ENCODE measurements at places on chromosomes 1 and 21.

DNA sequence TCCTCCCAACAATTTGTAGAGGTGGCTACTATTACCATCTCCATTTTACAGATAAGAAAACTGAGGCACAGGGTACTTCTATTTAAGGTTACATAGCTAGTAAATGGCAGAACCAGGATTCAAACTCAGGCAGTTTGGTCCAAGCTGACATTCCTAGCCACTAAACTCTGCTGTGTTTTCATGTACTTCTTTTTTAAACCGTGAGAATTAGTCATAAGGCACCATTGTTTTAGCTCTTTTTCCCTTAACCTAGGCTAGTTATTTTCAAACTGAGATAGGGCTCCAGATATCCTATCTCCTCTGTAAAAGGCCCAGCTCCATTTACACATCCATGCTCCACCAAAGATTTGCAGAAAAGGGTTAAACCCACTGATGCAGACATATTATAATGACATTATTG, 92.9 kb downstream of the PTPN14 start:
- no peak for DNase-seq

DNA sequence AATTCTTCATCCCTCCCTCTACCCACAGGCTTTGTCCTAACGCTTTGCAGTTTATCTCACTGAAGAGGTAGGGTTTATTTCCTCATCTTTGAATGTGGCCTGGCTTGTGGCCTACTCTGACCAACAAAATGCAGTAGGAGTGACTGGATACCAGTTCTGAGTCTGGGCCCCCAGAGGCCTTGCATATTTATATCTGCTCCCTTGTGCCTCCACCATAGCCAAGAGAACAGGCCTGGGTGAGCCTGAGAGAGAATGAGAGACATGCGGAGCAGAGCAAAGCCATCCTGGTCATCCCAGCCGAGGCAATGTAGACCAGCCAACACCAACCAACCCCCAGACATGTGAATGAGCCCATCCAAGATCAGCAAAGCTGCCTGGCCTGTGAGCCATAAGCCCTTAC, 30.3 kb downstream of the SMIM12 start:
- DNase-seq = no peak

GRCh38 chr1:10939654-10940450, 72.6 kb upstream of the TARDBP start:
- no peak for DNase-seq

- DNase-seq = no peak
Measured at GRCh38 chr1:214583824-214584554, 19.0 kb upstream of the CENPF start.

DNA sequence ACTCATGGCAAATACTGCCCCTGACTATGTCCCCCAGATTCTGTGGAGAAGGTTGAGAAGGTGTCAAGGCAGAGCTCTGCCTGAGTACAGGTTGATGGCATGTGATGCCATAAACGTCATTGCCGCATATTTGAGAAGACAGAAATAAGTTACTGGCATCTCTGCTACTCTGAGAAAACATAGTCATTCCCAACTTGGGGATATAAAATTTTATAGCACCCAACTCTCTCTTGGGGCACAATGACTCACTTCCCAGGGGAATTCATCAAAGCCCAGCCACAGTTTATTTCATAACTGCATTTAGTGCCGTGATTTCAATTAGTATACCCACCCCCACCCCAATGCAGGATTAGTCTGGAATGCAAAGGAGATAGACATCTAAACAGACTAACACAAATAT, 101.9 kb upstream of the TNR start:
- DNase-seq = no peak

GRCh38 chr1:168903237-168903830, 174.3 kb upstream of the DPT start:
- DNase-seq = no peak

- no peak for DNase-seq
Measured at GRCh38 chr1:14597343-14598006, 1.0 kb upstream of the KAZN start.

DNA sequence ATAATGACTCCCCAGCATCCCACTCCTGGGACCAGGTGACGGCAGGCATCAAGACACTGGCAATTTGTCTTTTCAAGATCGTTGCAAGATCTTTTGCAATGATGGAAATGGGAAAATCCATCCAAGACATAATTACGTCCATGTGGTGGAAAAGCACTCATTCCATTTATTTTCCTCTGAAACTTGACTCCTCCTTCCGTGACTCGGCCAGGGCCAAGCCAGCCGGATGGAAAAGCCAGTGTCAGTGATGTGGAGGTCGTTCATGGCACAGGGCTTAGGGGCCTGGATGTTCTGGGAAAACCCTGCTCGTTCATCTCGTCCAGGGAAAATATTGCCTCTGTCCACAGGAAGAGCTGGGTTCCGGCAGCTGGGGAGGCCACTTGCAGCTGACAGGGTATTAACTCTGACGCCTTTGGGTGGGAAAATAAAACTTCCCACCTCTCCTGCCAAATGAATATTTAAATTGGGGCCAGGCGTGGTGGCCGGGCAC, 46.2 kb downstream of the C1orf198 start:
- no peak for DNase-seq

- DNase-seq = no peak
Measured at GRCh38 chr1:224544346-224545110, 71.6 kb upstream of the CNIH3 start.

DNA sequence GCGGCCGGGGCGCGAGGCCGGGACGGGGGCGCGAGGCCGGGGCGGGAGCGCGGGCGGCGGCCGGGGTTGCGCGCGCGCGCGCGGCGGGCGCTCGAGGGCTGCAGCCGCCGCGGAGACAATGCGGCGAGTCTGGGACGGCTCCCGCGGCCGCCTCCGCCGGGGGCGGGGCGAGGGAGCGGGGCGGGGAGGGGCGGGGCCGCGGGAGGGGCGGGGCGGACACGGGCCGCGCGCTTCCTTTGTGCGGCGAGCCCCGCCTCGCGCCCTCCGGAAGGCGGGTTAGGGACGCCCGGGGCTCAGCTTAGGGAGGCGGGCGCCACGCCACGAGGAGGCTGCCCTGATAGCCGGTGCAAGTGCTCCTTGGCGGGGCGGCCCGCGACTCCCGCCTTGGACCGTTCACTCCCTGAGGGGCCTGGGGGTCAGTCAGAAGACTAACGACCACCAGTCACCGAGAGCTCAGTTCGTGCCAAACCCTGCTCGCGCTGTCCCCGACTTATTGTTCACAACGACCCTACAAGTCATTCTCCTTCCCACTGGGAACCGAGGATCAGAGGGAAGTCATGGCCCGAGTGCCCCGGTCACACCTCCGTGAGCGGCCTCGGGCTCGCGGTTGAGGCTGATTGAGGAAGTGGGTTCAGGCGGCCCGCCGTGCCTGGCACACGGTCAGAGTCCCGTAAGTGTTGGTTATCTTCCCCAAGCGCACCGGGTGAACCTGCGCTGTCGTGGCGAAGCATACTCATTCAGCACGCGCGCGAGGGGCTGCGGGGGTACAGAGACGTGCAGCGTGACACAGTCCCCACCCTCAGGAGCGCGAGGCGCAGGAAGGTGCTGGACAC, 29.1 kb upstream of the A3GALT2 start:
- DNase-seq = peak; percentile 56

GRCh38 chr21:39924577-39925308, 57.5 kb downstream of the PCP4 start:
- no peak for DNase-seq

- DNase-seq = no peak
Measured at GRCh38 chr1:101964708-101965107, 32.0 kb downstream of the OLFM3 start.

DNA sequence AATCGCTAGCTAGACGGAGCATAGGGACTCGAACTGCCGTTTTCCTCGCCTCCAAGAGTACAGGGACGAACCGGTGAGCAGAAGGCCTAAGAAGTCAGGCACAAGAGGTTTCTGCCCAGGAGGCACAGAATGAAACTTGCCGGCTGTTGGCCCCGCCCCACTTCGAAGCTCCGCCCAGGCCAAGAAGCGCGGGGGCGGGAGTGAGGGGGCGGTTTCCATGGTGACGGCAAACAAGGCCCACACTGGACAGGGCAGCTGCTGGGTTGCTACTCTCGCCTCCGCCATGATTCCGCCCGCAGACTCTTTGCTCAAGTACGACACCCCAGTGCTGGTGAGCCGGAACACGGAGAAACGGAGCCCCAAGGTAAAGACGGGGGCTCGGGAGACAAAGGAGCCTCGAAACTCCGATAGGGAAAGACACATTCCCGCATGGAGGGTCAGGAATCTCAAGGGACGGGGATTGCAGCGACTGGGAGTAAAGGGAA, at the start of gene DNALI1:
Gene DNALI1 (plus strand): TSS at position 229 of the 485 bp plus-strand sequence. CDS start 55 bp downstream, at position 284.
- DNase-seq = no peak

DNA sequence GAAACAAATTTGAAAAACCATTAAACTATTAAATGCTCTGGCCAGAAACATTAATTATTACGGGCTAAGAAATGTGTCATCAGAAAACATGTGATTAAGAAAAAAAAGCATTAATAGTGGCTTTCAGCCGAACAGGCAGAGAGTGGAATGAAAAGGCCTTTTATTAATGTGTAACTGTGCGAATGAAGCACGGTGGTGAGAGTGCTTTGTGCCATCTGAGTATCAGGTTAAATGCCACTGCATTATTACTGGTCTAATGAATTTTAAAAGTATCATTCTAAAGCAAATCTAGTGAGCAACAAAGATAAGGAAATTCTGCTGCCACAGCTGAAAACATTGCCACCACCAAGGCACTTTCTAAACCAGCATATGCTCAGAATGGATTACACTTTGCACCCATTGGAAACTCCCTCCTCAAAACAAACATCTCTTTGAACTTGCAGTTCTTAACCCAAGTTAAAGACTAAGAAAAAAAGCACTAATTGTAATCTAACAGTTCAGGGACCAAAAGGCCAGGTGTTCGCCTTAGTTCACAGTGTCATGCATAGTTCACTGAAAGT, 30.0 kb upstream of the SSX2IP start:
- no peak for DNase-seq

DNA sequence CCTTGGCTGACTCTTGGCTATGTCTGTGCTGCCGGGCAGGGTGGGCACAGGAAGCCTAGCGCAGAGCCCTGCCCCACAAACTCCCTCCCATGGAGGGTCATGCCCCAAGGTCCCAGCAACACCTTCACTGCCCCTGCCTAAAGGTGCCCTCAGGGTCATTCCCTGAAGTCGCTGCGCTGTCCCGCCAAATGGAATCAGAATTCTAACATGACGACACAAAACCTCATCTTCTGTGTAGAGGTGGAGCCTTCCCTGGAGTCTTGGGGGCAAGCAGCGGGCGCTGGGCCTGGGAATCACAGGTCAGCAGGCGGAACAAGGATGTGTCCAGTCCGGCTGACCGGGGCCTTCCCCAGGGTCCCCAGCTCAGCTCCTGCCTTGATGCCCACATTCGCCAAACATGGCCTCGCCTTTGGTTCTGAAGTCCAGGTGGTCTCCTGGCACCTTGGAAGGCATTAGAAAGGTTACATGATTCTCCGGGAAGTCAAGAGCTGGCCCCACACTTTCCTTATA, 17.3 kb downstream of the TMEM201 start:
- DNase-seq = no peak

DNA sequence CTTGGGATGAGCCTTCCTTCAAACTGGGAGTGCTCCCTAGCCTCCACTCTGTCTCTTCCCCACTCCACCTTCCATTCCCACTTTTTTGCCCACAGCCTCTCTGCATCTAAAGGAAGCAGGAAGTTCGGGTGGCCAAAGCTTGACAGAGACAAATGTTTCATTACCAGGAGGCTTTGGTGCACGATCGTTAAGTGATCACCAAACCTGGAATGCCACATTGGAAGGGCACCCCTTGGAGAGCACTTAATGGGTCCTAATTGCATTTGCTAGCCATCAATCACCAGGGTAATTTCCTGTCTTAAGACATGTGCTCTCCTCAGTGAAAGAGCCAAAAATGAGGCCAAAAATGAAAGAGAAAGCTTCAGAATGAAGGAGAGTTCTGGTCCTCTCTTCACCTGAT, 206.5 kb downstream of the TNR start:
- DNase-seq = no peak

DNA sequence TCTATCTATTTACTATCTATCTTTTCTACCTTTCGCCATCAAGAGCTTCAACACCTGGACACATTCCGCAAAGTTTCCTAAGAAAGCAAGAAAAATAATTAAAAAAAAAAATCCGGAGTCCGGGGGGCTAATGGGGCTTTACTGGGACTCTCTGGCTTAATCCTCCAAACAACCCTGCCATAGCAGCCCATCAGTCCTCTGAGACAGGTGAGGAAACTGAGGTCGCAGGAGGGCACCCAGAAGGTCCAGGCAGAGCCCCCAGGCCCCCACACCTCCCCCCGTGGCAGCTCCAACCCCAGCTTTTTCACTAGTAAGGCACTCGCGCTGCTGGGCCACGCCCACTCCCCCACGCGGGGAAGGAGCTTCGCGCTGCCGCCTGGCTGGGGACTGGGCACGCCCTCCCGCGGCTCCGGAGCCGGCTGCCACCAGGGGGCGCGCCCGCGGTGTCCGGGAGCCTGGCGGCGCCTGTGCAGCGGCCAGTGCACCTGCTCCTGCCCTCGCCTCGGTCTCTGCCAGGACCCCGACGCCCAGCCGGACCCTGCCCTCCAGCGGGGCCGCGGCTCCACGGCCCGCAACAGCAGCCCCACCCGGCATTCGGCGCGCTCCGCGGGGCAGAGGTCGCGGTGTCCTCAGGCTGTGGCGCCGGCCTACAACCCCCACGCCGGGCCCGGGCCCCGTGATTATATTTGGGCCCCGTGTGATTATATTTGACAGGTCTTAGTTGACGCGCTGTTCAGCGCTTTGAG, 54.1 kb upstream of the SAMD11 start:
- peak; percentile 67 for DNase-seq

- DNase-seq = no peak
Measured at GRCh38 chr1:221527886-221528624, 213.8 kb downstream of the DUSP10 start.

DNA sequence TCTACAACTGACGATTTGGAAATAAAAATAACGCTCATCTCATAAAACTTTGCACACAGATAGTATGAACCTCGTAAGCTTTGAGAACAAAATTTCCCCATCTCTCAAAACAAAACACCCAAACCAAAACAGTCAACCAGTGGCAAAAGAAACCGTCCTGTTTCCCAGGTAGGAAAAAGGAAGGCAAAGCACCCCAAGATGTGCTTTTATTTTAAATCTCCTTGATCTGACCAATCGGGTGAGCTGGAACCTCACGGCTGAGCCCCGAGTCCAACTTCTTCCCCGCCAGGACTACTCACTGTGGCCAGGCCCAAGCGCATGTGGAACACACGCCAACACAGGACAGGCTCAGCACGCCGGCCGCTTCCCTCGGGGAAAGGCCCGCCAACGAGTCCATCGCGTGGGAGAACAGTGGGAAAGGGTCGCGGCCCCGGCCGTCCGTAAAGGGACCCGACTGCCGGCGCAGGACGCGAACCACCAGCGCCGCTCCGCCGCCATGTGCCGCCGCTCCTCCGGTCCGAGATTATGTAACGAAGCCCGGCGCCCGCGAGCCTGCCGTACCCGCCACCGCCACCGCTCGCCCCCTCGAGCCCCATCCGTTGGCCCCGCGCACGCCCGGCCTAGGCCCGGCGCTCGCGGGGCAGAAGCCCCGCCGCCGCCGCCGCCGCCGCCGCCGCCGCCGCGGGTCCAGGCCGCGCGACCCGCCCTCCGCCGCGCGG, 759 bp downstream of the AHCTF1 start:
- DNase-seq = peak; percentile 53

DNA sequence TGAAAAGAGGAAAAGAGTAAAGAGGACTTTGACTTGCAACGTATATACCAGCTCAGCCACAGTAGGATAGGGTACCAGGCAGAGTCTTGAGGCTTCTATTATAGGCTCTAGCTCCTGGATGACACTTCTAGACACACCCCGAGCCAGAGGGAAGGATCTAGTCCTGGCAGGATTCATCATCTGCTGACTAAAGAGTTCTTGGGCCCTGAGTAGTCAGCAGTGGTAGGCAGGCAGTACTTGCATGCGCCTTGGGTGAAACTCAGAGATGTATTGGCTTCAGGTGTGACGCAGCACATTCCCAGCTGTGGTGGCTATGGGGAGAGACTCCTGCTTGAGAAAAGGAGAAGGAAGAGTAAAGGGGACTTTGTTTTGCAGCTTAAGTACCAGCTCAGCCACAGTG, 162.3 kb upstream of the APP start:
- DNase-seq = no peak

Measured in activated naive CD4-positive, alpha-beta T cell (primary cell).